ENCODE measurements at places on chromosomes 2 and 18.

GRCh38 chr2:108922141-108922915 is 66.7 kb downstream of the EDAR start:
- DNase-seq: peak; percentile 1

- DNase-seq: no peak
Measured at GRCh38 chr2:85873679-85874078, 15.1 kb downstream of the ST3GAL5 start.

GRCh38 chr2:43097644-43098408 is 128.6 kb downstream of the ZFP36L2 start:
- DNase-seq: no peak

DNA sequence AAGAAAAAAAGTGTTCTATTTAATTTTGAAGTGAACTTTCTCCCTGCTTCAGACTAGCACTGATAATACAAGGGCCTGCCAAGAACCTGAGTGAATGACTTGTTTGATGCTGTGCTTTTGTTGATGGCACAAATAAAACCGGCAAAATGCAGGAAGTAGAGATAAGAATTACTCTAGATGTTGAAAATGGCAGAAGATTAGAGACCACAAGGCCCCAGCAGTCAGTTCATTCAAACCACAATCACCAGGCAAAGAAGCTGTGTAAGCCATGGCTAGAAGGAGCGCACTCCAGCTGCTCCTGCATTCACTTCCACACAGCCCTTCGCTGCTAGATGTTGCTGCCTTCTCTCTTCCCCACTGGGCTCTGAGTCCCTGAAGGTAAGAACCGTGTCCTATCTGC is 297.1 kb downstream of the AGPS start:
- DNase-seq: no peak

DNA sequence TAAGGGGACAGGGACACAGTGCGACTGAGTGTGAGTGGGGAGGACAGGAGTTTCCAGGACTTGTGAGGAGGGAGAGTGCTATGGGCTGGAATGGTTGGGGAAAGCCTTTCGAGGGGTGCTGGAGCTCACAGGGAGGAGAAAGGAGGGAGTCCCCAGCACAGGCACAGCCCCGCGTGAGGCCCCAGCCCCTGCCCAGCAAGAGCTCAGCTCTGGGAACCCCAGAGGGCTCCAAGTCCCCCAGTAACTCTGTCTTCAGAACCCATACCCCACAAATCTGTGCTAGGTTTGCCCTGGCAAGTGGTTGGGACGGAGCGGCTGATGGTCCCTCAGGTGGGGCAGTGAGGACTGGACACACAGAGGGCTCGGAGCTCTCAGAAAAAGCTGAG is 75.4 kb downstream of the SFXN5 start:
- no peak for DNase-seq

GRCh38 chr18:60686142-60686541 is 313.6 kb upstream of the MC4R start:
- DNase-seq: no peak

GRCh38 chr2:200774920-200775319 is 36.8 kb upstream of the BZW1 start:
- DNase-seq: no peak

- DNase-seq: no peak
Measured at GRCh38 chr2:209661286-209661894, 110.2 kb upstream of the UNC80 start.

GRCh38 chr18:68740966-68741365 is 26.1 kb upstream of the TMX3 start:
- DNase-seq: no peak

DNA sequence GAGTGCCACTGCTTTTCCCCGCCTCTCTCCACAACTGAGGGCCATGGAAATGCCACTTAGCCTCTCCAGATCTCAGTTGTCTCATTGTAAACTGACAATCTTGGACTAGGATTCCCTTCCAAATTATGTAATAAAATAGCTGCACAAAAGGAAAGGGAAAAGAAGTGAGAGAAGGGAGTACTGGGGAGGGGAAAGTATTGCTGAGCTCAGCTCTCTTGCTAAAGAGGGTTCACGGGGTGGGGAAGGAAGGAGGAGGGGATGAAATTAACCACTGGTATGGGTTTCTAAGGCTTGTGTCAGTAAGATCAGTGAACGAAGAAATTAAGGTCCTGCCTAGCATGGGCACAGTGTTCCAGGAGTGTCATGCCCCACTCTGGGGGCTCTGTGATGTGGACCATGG is 417.3 kb downstream of the TGIF1 start:
- no peak for DNase-seq

- no peak for DNase-seq
Measured at GRCh38 chr2:177914247-177914646, 158.3 kb downstream of the PDE11A start.

DNA sequence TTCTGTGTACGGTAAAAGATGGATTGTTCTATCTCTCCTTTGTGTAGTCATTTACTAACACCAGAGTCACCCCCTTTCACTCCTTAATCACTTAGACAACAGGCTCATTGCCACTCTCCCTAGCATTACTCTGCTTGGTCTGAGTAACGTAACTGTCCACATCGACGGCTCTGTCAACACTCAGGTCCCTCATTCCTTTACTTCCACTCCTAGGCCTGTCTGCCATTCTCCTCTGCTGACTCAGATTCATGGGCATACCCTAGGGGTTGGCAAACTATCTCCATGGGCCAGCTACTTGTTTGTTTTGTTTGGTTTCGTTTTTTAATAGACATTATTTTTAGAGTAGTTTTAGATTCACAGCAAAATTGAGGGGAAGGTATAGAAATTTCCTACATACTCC is 243.9 kb downstream of the NR4A2 start:
- DNase-seq: no peak

GRCh38 chr18:6793455-6793854 is 63.9 kb downstream of the ARHGAP28 start:
- no peak for DNase-seq

DNA sequence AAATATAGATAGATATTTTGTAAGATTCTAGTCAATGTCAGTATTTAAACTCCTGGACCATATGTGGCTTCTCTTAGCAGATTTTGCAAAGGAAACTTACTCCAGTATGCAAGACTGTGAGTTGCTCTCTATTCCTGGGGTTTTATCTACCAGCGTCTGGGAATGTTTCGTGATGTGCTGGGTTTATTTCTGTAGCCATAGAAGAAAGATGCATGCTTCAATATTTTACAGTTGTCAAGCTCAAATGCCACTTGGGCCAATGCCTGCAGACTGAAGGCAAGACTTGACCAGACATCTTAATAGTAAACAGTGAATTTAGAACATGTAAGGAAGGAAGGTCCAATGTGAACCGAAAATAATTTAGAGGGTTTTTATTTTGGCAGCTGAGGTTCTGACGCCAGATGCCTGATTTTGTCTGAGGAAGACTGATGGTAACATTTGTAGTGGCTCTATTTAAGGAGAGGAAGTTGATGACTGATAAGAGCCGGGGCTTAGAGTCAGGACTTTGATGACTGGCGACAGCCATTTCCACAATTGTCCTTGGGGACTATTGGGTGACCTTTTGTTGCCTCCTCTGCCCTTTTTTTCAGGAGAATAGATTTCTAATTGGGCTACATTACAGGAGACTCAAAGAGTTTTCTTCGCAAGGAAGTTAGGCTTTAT is 154.3 kb downstream of the RAPGEF4 start:
- no peak for DNase-seq

DNA sequence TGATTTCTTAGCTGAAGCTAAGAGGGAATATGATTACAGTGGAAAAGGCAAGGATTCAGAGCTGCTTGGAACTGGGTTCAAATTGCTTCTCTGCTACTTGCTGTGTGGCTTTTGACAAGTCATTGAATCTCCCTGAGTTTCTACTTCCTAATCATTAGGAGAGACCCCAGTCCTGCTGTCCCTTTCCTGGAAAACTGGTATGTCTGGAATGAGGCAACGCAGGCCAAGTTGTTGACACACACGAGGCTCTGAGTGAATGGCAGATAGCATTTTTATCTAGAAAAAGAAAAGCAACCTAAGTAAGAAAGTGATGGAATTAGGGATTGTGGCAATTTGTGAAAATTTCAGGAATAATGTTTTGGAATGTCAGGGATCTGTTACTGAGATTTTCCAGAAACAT is 123.6 kb downstream of the LPIN1 start:
- no peak for DNase-seq

GRCh38 chr2:40201425-40201824 is 250.5 kb downstream of the SLC8A1 start:
- DNase-seq: no peak

GRCh38 chr18:41524674-41525470 is 430.2 kb upstream of the PIK3C3 start:
- no peak for DNase-seq

- DNase-seq: no peak
Measured at GRCh38 chr18:42781298-42781815, 334.1 kb downstream of the RIT2 start.

DNA sequence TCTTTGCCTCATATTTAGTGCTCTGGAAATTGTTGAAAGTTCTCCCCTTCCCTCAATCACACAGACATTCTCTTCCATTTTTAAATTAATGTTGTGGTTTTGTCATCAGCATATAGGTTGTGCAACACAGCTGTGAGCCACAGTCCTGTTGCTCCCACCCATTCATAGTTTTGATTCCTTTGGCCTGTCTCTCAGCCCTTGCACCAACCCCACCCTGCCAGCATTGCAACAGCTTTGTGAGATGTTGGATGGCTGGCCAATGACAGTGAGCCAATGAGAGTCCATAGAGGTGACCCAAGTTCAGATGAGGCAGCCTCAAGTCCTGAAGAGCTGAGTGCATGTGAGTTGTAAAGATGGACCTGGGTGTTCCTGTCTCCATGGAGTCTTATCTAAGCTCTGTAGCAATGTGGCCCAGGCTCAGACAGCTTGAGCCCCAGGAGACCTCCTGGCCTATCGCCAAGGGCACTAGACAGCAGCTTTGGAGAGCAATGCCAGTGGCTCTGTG is 775.5 kb downstream of the RNF144A start:
- DNase-seq: peak; percentile 93

DNA sequence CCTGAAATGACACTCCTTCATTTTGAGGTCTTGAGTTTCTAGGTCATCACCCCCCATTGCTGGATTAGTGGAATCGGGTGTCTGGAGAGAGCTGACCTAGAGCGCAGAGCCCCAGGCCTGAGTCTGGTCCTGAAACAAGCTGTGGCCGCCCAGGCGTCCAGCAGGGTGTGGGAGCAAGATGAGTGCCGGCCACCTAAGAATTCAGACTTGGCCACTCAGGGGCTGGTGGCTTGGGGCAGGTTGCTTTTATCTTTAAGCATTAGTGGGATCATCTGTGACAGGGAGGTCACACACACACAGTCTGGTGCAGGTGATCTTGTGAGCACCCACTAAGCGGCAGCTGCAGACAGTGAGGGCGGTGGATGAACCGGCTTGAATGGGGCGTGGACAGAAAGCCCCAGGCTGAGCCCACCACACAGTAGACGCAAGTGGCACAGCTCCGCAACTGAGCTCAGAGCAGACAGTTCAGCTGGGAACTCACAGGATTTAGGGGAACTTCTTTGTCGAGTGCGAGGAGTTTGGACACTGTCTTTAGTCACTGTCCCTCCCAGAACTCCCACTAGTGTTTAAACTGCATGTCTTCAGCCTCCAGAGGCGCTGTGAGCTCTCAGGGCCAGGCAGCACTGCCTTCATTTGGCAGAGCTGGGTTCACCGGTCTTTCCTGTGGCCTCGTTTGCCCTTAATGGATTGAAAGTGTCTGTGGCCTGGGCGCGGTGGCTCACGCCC is 21.5 kb downstream of the ITGB1BP1 start:
- no peak for DNase-seq

GRCh38 chr2:101344137-101344536 is 35.6 kb upstream of the RNF149 start:
- no peak for DNase-seq

DNA sequence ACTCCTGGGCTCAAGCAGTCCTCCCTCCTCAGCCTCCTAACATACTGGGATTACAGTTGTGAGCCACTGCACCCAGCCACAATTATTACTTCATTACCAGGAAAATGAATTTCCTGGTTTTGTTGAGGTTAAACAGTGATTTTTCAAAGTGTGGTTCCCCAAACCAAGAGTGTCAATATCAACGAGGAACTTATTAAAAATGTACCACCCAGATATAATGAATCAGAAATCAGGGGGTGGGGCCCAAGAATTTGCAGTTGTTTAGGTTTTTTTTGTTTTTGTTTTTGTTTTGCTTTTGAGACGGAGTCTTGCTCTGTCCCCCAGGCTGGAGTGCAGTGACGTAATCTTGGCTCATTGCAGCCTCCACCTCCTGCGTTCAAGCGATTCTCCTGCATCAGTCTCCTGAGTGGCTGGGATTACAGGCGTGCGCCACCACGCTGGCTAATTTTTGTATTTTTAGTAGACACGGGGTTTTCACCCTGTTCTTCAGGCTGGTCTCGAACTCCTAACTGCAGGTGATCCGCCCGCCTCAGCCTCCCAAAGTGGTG is 94.1 kb downstream of the WDSUB1 start:
- no peak for DNase-seq

DNA sequence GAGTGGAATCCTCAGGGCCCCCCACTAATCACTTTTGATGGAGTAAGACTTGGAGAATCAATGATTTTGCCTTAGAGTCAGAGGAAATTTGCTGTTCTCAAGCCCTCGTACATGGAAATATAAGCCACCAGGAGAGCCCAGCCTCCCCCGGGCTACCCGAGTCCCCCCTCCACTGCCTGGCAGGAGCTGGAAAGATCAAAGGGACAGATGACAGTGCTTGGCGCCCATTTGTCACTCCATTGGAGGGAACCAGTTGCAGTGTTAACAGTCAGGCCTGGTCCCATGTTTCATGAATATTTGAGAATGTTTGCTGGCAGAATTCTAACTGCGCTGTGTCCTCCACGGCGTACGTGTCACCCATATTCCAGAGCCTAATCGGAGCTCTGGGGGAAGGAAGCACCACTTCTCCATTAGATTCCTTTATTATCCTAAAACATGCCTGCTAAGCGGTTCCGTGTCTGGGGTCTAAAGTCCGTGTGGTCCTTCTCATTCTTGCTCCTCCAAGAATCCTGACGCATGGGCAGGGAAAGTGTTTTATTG is 202.4 kb downstream of the KLHL29 start:
- DNase-seq: no peak

- DNase-seq: no peak
Measured at GRCh38 chr2:228352048-228352447, 170.6 kb upstream of the SPHKAP start.

DNA sequence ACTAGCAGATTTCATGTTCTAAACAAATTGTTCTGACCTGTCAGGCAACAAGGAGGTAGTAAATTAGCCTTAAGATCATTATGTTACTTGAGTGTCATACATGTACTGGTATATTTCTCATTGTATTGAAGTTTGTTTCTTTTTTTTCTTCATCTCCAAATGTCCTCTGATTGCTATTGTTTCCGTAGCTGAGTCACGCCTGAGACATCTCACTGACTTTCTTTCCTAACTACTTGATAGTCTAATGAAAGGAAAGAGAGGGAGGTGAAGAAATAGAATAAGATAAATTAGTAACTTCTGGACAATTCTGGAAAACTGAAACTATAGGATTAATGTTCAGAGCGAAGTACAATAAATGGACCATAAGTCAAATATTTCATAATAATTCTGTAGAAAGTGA is 1049.9 kb downstream of the TSN start:
- DNase-seq: no peak

DNA sequence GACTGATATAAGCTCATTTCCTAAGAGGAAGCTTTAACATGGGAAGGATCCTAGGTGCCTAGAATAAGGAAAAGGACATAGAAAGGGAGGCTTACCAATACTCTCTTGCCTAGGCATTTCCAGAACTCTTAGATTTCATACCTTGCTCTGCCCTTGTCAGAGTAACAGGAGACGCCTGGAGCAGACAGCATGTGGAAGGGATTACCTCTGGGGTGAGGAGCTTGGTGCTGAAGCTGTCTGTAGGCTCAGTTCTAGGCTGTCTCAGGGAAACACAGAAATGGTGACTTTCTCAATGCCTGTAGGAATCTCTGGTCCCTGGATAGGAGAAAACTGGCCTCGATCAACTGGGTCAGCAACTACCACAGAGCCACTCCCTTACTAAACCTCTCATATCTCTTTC is 150.0 kb downstream of the SLC4A3 start:
- DNase-seq: no peak

All from GM04504 (cell line).